ENCODE measurements at places on chromosomes 3 and 15.
A peak's percentile ranks its signal among the peaks of the same experiment; 100 is the strongest.

DNA sequence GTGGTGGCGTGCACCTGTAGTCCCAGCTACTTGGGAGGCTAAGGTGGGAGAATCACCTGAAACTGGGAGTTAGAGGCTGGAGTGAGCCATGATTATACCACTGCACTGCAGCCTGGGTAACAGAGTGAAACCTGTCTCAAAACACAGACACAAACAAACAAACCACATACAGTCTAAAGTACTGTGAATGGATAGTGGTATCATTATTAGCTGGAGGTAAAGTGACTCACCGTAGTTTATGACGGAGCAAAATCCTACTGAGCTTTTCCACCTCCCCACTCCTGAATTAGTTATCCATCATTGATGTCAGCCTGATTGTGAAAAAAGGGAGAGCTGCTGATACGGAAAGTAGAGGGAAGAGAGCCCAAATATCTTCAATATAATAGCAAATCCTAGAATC lies 3.2 kb upstream of the CNOT10 start:
- no peak for DNase-seq

- DNase-seq = peak; percentile 82
Measured at GRCh38 chr3:170355738-170356595, 1.5 kb upstream of the SKIL start.

- no peak for DNase-seq
Measured at GRCh38 chr3:90136456-90137191, 1029.2 kb downstream of the EPHA3 start.

GRCh38 chr15:64634027-64634426 lies 141.4 kb downstream of the RBPMS2 start:
- DNase-seq = peak; percentile 24

- DNase-seq = no peak
Measured at GRCh38 chr3:17442332-17443049, 299.9 kb downstream of the TBC1D5 start.

DNA sequence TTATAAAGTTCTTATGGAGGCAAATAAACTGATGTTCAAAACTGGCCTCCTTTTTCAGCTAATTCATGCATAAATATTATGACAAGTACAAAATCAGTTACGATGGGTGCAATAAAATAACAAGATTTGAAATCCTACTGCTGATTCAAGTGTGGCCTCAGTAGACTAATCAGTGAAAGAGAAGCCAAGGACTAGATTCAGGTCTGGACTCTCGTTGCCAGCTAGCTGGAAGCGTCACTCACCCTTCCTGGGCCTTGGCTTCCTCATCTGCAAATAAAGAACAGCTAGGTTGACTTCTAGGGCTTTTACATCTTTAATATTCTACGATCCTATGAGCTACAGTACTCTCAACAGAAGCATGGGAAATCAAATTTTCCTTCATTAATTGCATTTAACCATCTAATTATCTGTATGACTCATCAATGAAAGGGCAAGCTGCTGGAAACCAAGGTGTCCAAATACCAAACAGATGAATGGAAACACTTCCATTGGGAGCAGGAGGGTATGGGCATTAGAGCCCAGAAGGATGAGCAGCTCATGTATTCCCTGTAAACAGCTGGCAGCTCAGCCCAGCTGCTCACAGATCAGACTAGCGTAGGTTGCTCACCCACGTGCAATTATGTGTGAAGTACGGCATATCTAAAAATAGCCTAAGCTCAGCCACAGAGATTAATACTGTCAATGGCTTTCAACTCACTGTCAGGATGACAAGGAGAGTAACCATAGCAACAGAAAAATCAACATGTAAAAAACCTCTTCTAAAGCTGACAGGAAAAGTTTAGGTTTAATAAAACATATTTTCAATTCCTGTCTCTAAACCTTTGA lies 294.8 kb downstream of the PLCL2 start:
- DNase-seq = peak; percentile 89

GRCh38 chr3:120648290-120648689 lies 33.7 kb downstream of the HGD start:
- DNase-seq = no peak

- DNase-seq = no peak
Measured at GRCh38 chr3:141405025-141405424, 36.7 kb downstream of the ZBTB38 start.

- no peak for DNase-seq
Measured at GRCh38 chr3:126098391-126098858, 14.5 kb upstream of the SLC41A3 start.

GRCh38 chr3:98026425-98027084 lies 8.6 kb downstream of the GABRR3 start:
- no peak for DNase-seq

All from NAMALWA (cell line).